ENCODE measurements at places on chromosomes 12 and 14.

- no peak for DNase-seq
These were observed 151.6 kb downstream of the SEC23A start for GRCh38 chr14:38951451-38951850.

- DNase-seq = no peak
These were observed 1100.6 kb downstream of the GALC start for GRCh38 chr14:86892152-86892956.

- DNase-seq = no peak
These were observed 32.3 kb downstream of the PROX2 start for GRCh38 chr14:74843653-74844052.

GRCh38 chr12:51953089-51953488 lies 1.6 kb downstream of the ACVR1B start:
- no peak for DNase-seq

- no peak for DNase-seq
These were observed 24.3 kb downstream of the MOAP1 start for GRCh38 chr14:93160353-93160801.

DNA sequence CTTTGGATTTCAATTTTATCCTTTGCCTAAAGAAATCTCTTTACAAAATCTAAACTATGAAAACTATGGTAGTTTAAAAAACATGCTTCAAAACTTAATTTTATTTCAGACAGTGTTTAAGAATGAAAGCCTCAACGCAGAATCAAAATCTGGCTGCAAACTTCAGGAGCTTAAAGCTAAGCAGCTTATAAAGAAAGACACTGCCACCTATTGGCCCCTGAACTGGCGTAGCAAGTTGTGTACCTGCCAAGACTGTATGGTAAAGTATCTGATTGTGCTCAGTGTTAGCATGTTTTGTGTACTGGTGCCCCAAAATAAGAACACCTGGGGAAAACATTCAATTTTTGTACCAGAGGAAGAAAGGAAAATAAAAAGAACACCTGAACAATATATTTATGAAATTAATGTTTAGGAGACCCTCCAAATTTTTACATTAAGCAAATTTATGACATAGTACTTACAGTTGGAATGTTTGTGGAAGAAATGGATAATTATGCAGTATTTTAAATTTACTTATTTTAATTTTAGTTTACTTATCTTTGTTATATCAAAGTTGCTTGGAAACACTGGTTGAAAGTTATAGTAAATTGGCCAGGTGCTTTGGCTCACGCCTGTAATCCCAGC lies 12.2 kb downstream of the UBR7 start:
- no peak for DNase-seq

DNA sequence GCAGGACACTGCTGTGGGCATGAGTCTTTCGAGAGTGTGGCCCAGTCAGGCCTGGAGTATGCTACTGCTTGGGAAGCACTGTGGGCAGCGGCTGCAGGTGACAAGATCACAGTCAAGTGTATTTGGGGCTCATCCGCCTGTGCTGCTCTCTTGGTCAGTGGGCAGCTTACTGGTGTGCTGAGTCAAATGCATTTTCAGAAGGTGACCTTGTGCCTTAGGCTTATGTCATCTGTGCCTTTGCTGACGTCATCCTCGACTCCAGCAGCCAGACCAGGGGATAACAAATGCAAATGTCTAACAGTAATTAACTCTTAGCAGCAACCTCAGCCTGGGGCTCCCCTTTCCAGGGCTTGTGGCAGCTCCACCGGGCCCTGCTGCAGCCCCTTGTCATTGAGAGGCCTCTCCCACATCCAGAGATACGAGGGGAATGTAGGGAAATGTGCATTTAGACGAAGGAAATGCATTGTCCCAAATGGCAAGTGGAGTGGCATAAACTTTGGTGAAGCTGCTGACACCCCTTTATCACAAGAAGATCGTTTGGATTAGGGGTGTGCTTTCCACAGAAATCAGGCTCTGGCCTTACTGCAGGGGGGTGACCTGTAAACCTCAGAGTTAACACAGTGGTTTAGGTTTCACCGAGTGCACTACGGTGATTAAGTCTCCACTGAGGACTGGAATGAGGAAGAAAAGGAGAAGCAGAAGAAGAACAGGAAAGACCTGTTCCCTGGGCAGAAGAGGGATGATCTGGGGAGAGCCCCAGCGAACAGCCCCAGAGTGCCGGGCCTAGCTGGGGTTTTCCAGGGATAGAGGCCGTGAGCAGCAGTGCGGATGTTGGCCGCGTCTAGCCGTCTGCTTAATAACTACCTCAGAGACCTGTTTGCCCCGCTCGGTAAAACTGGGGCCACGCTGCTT lies 39.7 kb downstream of the PSMA6 start:
- no peak for DNase-seq

DNA sequence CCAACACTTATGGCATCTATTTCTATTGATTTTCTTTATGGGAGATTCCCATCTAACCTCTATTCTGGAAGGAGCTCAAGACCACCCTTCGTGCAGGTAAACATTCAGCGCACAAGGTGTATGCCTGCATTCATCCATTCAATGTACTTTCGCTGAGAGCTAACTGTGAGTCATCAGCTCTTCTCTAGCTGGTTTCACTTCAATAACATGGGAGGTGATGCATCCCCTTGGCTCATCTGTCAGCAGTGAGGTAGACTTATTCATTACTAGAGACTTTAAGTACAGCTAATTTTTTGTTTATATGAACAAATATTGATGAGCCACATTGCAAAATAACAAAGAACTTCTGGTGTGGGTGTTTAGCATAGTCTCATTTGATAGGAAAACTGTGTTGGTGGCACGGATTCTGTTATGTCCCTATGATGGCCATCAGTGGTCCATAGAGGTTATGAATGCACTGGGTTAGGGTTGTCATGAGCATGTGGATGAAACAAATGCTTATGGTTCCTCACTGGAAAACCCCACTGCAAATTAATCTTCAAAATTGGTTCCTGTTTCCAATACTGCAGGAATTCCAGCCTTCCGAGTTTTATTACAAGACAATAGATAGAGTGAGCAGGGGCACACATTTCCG lies 1151.0 kb downstream of the BCL11B start:
- DNase-seq = no peak

- DNase-seq = no peak
These were observed 111.2 kb downstream of the KICS2 start for GRCh38 chr12:64110864-64111263.

DNA sequence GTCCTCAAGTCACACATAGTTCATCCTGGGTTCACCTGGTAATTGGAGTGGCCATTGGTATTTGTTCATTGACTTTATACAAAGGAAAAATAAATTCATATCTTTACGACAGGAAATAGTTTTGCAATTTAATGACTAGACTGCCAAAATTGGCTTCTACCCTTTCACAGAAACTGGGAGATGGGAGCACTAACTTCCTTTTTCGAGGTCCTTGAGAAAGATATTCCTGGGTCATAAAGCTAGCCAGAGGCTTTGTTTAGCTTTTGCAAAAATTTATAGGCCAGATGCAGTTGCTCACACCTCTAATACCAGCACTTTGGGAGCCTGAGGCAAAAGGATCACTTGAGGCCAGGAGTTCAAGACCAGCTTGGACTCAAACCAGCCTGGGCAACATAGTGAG lies 10.2 kb upstream of the OR11G2 start:
- no peak for DNase-seq

DNA sequence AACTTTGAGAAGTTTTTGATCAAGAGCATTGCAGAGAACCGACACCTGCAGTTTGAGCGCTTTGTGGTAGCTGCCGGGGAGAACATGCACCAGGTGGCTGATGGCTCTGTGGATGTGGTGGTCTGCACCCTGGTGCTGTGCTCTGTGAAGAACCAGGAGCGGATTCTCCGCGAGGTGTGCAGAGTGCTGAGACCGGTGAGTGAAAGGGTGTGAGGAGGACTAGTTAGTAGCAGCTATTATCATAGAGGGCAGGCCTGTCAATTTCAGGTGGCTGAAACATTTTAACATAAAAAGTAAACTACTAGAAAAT lies 27.0 kb upstream of the HIGD1C start:
- no peak for DNase-seq

- DNase-seq = no peak
These were observed 16.3 kb downstream of the SCARB1 start for GRCh38 chr12:124847113-124848074.

DNA sequence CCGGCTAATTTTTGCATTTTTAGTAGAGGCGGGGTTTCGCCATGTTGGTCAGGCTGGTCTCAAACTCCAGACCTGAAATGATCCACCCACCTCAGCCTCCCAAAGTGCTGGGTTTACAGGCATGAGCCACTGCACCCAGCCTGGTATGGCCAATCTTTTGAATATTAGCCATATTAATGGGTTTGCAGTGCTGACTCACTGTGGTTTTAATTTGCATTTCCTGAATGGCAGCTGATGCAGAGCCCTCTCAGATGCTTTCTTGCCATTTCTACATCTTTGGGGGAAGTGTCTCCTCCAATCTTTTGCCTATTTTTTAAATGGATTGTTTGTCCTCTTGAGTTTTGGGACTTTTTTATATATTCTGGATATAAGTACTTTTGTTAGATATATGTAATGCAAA lies 55.5 kb upstream of the NPAS3 start:
- DNase-seq = no peak

GRCh38 chr14:102249041-102249440 lies 55.9 kb downstream of the MOK start:
- DNase-seq = no peak

GRCh38 chr14:42163136-42163535 lies 556.5 kb downstream of the LRFN5 start:
- DNase-seq = no peak

DNA sequence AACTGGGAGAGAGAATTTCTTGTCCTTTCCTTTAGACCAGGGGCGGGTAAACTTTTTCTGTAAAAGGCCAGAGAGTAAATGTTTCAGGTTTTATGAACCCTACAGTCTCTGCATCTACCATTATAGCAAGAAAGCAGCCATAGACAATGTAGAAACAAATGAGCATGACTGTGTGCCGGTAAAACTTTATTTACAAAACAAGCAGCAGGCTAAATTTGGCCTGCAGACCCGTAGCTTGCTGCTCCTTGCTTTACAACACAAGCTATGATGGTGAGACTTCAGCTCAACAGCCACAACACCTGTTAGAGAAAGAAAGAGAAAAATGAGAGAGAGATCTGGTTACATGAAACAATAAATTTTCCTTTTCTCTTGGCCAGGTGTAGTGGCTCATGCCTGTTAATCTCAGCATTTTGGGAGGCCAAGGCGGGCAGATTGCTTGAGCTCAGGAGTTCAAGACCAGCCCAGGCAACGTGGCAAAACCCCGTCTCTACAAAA lies 4.2 kb upstream of the CDC42BPB start:
- no peak for DNase-seq

Measured in right atrium auricular region (tissue), 2 donors.